ENCODE measurements at places on chromosomes 11 and 22.

GRCh38 chr11:7364660-7365059, 113.0 kb downstream of the SYT9 start:
- no peak for DNase-seq

DNA sequence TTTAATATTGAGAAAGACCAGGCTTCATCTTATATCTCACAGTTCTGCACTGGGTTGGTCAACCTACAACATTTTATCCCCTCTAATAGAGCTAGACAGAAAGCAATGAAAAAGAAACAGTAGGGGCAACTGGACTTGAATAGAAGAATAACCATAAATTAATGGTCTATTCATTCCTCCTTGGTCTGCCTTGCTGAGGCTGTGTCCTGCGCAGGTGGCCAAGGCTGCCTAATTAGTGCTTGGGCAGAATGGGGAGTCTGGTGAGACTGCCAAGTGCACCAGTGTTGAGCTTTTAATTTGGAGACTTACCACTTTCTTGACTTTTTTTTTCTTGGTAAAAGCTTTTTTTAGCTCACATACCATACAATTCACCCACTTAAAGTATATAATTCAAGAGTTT, 35.0 kb upstream of the SPON1 start:
- no peak for DNase-seq

DNA sequence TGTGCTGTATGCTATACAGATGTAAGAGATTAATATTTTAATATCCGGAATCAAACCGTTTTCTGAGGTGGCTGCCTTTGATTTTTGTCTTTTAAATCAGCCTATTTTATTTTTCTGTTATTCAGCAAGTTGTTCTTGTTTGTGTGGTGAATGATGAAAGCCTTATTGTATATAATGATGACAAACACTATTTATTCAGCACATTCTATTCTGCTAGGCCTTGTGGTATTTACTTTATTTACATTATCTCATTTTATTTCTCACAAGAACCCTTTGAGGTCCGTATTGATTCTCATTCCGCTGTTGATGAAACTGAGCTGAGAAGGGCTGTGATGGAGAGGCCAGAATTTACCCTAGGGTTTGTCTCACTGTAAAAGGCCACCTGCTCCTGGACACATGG, 40.5 kb downstream of the KREMEN1 start:
- no peak for DNase-seq

GRCh38 chr11:116930177-116930576, 92.8 kb upstream of the APOA1 start:
- DNase-seq = peak; percentile 8

- DNase-seq = no peak
Observed at GRCh38 chr22:35299217-35299672, 449 bp upstream of the TOM1 start.

DNA sequence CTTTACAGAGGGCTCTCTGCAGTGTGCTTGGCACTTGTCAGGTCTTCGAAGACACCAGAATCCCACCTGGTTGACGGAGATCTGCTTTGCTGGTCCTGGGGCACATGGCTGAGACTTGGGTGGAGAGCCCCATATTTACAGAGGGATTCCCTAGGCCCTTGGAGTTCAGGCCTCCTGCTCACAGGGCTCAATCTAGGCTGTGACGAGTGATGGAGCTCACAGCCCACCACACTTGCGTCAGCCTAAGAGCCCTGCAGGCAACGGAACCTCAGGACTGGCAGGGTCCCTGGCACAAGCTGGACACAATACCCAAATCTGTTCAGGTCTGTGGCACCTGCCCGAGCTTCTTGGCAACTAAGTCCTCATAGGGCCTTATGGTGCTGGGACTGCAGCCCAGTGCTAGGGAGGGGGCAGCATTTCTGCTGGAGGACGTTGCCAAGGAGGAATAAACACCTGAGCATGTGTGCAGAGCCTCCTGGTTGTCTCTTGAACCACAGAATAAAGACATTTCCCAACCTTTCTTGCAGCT, 59.1 kb downstream of the KCNC1 start:
- no peak for DNase-seq

DNA sequence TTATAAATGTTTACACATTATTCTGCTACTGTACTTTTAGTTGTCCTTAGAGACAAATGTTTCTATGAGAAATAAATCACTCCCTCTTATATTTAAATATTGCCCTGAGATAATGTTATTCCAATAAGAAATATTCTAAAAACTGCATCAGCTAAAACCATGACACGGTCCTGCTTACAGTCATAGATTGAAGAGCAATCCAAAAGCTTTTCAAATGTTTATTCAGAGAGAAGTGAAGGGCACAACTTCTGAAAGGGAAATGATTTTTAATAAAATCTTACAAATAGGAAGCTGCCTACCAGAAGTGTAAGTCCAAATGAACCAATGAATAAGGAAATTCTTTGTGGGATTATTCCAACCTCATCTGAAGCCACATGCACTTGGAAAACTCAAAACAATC, 49.2 kb downstream of the STK33 start:
- DNase-seq = no peak

DNA sequence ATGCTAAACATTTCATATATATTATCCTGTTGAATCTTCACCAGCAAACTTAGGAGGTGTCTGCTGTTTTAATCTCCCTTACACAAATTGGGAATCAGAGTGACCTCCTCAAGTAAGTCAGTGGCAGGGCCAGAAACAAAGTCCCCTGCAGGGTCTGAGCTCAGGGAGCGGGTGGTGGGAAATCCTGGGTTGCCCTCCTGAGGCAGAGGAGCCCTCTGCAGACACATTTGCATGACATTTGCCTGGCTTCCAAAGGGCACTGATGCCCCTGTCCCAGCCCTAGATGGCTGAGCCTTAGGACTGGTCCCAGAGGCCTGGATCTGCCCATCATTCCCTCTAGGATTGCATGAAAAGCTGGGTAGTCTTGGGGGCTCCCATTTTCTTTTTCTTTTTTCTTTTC, 2.1 kb upstream of the INPP5J start:
- DNase-seq = no peak

DNA sequence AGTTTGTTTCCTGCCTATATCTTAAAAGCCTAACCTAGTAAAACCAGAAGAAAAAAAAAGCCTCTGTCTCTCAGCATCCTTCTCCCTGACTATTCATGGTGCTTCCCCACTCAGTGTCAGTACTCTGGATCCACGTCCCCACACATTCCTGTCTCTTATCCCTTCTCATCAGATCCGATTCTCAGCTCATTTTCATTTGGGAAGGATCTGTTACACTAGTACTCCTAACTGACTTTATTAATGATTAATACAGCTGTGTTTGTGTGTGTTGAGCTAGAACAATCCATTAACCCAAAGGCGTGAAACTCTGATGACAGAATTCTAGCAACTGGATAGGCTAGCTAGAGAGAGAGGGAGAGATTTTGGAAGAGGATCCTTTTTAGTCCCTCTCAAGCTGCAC, 1.5 kb downstream of the PRRG4 start:
- DNase-seq = no peak

- DNase-seq = no peak
Observed at GRCh38 chr11:109945626-109946321, 147.4 kb upstream of the ZC3H12C start.

DNA sequence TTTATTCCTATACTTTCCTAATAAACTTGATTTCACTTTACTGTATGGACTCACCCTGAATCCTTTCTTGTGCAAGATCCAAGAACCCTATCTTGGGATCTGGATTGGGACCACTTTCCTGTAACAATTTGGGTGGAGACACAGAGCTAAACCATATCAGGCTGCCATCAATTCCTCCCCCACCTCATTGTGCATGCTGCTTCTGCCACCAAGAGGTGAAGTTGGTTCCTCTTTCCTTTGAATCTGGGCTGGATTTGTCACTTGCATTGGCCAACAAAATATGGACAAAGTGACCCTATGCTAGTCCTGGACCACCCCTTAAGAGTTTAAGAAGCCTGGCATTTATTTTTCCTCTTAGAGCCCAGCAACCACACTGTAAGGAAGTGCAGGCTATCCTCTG, 39.4 kb upstream of the CEP295 start:
- no peak for DNase-seq

- DNase-seq = no peak
Observed at GRCh38 chr11:102577182-102577581, 46.6 kb upstream of the MMP7 start.

DNA sequence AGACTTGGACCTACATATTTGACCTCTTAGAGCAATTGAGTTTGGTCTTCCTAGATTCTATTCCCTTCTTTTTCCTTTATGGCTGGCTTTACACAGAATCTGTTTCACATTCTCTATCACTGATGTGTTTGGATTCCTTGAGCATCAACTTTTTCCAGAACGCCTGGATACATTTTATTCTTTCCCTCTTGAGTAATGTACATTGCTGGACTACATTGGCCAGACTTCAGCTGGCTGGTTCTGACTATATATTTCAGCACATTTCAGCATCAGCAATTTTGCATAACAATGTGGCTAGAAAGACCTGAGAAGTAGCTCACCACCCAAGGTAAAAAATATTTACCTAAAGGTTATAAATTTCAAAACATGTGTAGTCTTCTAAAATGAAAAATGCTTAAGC, 2198.2 kb upstream of the RAG2 start:
- no peak for DNase-seq

DNA sequence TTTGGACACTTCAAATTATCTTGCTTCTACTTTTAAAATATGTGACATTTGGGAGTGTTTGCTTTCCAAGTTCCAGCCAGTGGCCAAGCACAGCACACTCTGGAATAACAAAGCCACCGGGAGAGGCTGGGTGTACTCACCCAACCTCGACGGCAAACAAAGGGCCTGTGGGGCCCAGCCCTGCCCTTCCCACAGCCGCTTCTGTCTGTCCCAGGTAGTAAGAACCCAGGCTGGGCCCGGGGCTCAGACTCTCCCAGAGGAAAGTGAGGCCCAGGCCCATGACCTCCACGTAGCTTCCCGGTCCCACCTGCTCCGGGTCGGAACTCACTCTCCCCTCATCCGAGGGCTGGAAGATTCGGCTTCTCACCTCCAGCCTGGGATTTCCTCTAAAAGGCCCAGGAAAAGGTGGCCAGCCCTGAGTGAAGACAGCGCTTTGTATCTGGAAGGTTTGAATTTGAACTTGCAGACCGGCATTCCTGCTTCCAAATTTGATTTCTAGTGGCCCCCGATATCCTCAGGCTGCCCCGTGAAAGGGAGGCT, 93.5 kb downstream of the CELSR1 start:
- DNase-seq = no peak

GRCh38 chr11:103532133-103532788, 423.0 kb downstream of the DYNC2H1 start:
- DNase-seq = no peak

- no peak for DNase-seq
Observed at GRCh38 chr22:36211237-36211861, 9.7 kb upstream of the APOL4 start.

GRCh38 chr22:29336751-29337490, 21.4 kb upstream of the RASL10A start:
- DNase-seq = no peak

- no peak for DNase-seq
Observed at GRCh38 chr11:75103380-75104026, 6.8 kb upstream of the OR2AT4 start.

DNA sequence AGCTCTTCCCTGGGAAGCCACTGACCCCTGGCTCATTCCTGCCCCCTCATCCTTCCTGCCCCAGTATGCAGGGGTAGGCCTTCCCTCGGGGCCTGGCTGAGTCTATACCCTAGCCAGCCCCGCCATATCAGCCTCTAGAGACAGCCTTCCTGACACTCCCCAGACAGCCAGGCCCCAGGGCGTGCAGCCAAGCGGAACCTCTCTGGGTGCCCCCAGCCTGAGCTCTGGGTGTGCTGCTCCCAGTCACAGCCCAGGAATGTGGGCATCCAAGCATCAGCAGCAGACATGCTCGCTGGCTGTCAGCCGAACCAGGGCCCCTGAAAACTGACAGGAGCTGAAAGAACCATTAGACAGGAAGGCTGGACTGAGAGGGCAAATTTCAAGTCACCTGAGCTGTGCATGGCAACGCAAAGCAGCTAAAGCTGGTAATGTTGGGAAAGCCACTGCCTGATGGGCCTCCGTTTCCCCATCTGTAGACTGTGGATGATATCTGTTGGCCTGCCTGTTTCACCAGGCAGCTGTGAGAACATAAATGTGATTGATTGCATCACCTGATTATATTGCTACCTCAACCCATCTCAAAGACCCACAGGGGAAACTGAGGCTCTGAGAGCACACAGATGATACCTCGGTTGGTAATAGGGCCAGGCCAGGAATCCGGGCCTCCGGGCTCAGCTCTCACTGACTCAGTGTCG, 93.2 kb downstream of the LRRC32 start:
- DNase-seq = no peak

DNA sequence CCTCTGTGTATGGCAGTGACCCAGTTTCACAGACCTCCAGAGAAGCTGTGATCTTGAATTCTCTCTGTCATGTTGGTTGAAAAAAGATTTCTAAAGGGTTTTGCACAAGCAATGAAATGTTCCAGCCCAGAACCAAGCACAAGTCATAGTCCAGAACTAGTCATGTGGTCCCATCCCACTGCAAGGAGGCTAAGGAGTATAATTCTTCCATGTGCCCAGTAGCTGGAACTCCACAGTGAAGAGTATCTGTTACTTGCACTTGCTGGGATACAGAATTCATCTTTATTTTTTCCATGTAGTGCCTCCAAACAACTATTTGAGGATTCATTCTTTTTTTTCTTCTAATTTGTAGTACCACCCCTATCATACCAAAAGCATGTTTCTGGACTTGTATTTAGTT, 9.9 kb upstream of the MMP8 start:
- DNase-seq = no peak

DNA sequence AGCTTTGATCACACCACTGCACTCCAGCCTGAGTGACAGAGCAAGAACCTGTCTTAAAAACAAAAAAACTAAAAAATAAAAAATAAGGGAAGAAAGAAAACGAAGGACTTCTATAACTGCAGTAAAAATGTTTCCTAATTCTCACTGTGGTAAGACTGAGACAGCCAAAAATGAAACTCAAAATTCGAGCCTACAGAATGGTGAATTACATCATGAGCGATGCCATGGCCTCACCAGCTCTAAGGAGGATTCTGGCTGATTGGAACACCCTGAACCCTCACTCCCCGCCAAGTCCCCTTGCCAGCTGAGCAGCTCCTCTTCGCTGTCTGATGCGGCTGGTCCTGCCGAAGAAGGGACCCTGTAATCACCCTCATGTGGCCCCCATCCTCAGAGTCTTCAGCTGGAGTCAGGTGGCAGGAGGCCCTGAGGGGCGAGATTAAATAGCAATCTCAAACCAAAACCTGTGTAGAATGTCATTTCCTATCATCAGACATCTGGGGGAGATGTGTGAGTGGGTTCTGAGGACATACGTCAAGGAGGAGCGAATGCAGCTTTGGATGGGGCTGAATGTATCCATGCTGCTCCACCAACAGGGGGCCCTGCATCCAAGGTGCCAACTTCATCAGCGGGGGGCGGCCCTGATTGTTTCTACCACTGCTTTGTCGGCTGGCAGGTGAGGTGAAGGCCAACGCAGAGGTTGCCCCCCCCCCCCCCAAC, 29.2 kb downstream of the PDGFB start:
- no peak for DNase-seq

- no peak for DNase-seq
Observed at GRCh38 chr22:47786650-47787290, 1024.3 kb downstream of the TBC1D22A start.

DNA sequence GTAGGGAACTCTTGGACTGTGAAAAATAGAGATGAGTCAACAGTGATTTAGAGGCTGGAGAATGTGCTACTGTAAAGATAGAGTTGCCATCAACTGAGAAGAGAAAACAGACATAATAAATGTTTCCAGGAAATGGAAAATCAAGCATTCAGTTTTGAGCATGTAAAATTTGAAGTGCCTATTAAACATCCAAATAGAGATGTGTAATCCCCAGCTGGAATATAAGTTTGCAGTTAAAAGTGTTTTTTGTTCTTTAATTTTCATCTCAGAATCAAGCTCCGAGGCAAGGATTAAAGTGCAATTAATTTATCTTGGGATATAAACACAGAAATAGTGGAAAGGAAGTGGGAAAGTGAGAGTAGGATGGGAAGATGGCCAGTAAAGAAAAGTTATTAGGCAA, 666.0 kb upstream of the RAG2 start:
- no peak for DNase-seq
